ENCODE measurements at places on chromosomes 2 and 18. TPM values are rescaled to one million over a fixed set of nuclear protein-coding genes. Genes with fewer than 3 reads are reported as not detected.

DNA sequence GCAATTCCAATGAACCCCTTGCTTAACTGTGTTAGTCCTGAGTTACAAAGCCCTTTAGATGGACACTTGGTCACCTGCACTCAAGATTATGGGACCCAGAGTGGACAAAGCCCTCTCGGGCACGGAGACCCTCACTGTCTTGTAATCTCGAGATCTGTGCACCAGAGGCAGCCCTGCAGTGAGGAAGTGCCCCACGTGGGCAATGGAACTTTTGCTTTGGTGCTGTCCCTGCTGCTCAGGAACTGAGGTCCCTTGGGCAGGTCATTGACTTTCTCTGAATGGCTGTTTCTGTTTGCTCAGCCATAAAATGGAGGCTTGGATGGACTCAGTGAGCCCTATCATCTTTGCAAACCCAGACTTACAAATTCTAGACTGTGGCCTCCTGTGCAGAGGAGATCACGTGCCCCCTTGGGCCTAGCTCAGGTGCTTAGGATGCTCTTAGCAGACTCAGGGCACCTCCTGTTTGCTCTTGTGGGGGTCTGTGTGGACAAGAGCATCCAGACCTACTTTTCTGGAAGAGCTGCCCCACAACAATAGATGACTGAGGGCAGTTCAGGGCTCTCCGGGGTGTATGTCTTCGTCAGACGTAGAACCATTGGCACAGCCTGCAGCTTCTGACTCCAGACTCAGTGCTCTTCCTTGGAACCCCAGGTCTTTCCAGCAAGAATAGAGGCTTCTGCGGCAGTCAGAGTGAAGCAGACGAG is 94.5 kb upstream of the HS6ST1 start:
- DNase-seq: peak; percentile 40

- no peak for DNase-seq
Observed at GRCh38 chr2:125615438-125615837, 1040.5 kb upstream of the GYPC start.

- no peak for DNase-seq
Observed at GRCh38 chr2:241869087-241869961, at the start of gene RTP5. Gene RTP5, plus strand, starts transcription at chr2:241869729. Its CDS starts 28 bp downstream, at chr2:241869757.

DNA sequence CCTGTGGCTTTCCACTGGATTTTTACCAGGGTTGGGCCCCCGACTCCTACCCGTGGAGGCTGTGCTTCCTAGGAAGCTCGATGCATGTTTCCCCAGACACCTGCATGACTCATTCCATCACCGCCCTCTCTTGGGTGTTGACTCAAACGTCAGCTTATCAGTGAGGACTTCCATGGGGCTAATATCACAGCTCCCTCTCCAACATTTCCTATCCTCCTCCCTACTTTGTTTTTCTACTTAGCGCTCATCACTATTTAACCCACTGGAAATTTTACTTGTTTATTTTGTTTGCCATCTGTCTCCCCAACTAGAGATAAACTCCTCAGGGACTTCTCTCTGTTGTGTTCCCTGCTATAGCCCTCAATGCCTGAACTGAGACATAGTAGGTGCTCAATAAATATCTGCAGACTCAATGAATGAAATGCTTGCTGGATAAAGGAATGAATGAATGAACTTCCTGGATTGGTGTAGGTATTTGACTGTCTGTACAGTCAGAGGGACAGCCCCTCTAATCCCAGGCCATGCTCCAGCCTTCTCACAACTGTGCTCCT is 89.7 kb upstream of the MSH2 start:
- DNase-seq: no peak

DNA sequence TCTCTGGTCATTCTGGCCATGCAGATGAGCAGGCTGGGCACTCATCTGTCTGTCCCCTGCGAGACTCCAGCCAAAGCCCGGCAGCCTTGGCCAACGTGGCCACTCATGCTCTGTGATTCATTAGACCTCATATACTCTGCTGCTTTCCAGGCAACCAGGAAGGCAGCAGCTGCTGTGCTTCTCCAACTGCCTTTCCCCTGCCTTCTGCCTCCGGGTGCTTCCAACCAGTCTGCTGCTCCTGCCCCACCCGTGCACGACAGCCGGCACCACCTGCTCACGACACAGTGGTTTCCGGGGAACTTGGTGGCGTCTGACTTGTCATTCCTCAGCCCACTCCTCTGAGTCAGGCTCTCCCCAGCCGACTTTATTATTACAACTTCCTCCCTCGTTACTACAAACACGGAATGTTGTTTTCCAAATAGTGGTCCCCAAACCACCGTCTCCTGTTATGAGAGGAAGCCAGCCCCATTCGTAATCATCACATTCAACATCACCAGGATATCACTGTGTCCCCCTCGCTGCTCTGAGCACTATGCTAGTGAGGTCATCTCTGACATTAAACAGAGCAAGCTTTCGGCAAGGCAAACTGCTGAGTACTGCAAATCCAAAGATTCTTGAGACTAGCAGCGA is 392.4 kb downstream of the ALK start:
- DNase-seq: no peak

FOXD4L1 gene
- not detected for total RNA-seq

Measured in type B pancreatic cell (in vitro differentiated cells).